Activated T-helper 17 cell treated with anti-CD3 and anti-CD28 coated beads, Interleukin-2, amount 50 U/mL, for 72 hours (primary cell): ENCODE measurements at places on chromosomes 12 and 14. TPM values are rescaled to one million over a fixed set of nuclear protein-coding genes. Genes with fewer than 3 reads are reported as not detected.

GRCh38 chr14:71448431-71449315 lies 483.6 kb upstream of the RGS6 start:
- no peak for ATAC-seq

DNA sequence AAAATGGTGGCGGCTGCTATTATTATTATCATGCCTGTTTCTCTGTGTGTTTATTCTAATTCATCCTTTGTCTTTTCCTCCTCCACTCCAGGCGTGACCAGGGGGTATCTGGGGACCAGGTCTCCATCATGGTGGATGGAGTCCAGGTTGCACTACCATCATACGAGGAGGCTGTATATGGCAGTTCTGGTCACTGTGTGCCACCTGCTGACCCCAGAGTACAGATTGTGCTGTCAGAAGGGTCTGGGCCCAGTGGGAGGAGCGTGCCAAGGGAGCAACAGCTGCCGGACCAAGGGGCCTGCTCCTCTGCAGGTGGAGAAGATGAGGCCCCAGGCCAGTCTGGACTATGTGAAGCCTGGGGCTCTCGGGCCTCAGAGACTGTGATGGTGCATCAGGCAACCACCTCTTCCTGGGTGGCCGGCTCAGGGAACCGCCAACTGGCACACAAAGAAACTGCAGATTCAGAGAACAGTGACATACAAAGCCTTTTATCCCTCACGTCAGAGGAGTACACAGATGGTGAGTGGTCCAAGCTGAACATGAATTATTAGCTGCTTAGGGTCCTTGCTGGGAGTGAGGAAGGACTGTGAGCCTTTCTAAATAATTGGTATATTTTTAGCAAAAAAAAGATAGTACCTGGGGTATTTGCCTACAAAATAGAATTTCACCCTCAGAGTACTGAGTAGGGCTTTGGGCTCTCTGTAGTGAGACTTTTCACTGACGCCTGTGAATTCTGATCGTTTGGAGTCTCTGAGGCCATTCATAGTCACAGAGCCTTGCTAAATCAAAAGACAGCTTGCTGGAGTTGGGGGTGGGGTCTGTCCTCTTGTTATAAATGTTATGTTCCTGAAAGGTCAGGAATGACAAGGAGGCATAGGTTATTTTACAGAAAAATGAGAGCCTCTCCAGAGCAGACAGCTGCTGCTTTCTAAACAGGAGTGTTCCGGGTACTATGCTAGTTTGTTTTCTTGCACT lies 58.1 kb upstream of the SRSF5 start:
- peak; percentile 59 for ATAC-seq

DNA sequence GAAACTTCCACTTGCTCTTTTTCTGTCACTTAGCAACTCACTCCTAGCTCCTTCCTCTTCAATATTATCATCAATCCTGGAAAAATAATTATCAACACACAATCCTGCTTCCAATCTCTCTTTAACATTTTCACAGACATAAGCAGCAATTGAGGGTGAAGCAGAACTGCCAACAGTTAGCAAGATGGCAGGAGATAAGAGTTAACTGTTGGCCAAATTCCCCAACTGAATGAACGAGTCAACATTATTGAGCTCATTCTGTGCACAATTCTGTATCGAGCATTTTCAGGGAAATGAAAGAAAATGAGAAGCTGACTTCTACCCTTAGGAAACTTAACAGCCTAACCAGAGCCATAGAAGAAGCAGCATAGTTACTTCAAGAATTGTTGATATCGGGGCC lies 152.0 kb downstream of the KCNA5 start:
- ATAC-seq, result no peak

DNA sequence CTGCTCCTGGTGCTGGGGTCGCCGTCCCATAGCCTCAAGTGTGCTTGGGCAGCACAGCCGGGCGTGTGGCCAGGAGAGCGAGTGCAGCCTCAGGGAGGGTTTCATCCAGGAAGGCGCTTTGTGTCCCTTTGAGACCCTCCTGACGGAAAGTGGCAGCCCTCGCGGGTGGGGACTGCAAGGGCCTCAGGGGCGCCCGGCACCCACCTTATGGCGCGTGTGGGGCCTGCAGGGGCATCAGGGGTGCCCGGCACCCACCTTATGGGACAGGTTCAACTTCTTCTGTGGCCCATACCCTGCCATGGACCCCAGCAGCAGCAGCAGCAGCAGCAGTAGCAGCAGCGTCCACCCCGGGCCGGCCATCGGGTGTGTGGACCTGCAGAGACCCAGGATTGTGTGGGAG lies 4.5 kb downstream of the LRCOL1 start:
- ATAC-seq, result no peak

DNA sequence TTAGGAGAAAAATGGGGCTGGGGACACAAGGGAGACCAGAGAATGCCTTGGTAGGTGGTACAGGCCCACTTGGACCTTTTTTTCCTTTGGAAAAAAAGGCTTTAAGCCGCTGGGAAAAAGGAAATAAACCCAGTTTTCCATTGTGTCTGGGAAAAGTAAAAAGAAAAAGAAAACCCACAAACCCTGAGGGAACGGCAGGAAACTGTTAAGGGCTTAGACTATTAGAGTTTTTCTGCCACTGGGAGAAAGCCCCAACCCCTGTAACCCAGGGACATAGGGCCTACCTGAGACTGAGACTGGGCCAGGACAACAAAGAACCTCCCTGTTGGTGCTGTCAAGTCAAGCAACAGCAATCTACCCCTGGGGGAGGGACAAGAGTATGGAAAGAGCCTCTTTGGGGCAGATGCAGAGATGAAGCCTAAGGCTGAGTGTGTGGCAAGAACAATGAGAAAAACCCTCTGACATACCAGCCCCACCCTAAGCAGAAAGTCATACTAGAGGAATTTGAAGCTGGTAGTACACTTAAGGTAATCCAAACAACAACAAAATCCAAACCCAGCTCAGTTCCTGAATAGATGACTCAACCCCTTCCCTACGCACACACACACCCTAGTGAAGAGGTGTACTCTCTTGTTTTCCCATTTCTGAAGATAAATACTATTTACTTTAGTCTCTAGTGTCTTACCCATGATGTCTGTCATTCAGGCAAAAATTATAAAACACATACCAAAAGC lies 22.8 kb downstream of the ATF1 start:
- ATAC-seq, result no peak

The RPL10L gene
- total RNA-seq, result not detected

DNA sequence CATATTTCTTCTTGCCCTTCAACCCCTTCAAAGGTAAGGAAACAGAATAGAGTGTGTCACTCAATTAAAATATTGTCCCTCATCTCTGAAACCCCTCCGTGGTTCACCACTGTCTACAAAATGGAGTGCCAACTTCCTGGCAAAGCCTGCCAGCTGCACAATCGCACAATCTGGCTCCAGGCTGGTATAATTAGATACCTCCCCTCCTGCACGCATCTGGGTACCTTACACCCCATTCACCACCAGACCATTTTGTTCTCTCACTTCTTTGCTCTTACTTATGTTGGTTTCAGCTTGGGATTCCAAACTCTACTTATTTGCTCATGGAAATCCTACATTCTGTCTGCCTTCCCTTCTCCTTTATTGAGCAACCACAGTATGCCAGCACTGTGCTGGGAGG lies 314.9 kb downstream of the NUAK1 start:
- no peak for ATAC-seq

DNA sequence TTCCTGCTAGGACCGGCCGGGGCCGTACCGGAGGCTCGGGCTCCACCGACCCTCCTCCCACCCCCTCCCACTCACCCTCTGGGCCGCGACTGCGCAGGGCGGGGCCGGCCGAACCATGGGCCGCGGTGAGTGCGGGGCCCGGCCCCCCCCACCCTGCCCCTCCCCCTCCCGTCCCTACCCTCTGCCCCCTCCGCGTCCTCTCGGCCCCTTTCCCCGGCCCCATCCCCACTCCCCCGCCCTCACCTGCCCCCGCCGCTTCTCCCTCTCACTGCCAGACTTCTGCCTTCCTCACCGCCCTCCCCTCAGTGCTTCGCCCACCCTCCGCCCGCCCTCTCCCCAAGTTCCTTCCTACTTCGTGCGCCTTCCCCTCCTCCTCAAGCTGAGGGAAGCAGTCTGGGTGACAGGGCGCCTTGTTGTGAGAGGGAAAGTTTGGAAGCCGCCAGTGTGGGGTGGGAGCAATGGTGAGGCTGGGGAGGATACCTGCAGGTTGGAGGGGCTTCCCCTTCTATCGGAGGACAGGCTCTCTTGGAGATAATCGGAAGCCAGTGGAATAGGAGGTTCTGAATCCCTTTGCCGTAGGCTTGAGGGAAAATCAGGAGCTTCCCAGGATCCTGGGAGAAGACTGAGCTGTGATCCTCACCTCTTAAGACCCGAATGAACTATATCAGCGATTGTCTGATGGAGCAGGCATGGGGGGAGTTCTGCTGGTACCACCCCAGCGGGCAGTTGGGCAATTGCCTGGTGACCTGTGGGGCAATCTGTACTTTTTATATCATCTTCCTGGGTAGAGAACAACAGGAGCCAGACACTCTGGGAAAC lies 472 bp downstream of the MBD6 start:
- ATAC-seq, result no peak

The CLEC1B gene
- total RNA-seq, result not detected

The PAPLN gene
- 0.19 TPM for total RNA-seq

The FGD4 gene
- total RNA-seq, result 0.32 TPM

GRCh38 chr12:77062846-77063461 lies 2.4 kb downstream of the E2F7 start:
- no peak for ATAC-seq
